ENCODE measurements at places on chromosomes 5 and 9. TPM values are rescaled to one million over a fixed set of nuclear protein-coding genes. Genes with fewer than 3 reads are reported as not detected.

The PCDHA9 gene
- total RNA-seq, result 0.03 TPM

DNA sequence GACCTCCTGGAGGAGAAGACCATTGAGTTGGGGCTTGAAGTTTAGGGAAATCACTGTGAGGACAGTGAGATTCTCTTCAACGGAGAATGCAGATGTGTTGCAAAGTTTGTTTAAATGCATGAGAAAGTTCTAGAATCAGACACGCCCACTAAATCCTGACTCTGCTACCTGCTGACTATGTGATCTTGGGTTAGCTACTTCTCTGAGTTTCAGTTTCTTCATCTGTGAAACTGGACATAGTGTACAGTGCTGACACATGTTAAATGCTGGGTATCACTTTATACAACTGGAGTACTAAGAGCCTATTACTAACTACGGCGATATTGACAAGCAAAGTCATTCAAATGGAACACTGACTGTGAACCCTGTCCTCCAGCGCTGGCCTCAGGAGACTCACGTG is 255.5 kb downstream of the HSPA4 start:
- DNase-seq, result no peak

GRCh38 chr9:91176426-91176825 is 185.3 kb downstream of the AUH start:
- no peak for DNase-seq

DNA sequence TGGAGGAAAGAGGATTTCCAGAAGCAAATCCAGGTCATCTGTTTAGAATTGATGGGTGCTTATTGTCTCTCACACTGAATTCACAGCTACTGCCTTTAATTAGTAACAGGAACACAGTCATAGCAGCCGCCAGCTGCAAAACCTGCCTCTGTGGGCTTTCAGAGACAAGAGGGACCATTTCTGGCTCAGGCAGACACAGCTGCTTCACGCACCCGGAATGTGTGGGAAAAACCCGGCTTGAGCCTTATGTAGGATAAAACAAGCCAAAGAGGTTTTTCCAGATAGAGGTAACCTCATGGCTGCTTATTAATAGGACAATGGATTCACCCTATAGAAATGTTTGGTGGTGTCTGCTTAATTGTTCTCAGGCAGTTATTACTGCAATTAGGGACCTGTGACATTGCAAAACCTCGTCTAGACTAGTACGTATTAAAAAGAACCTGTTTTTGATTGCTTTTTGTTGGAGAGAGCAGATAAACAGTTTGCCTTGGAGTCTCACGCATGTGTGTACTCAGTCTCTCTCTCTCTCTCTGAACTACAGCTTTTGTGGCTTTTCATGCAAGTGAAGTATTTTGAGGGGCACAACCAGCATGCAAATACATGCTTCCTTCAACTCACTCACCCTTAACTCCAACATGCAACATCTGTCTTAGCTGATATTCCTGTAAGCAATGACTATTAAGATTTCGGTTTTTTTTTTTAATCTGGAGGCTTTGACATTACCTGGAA is 302.7 kb downstream of the PLK2 start:
- DNase-seq, result peak; percentile 85

- peak; percentile 44 for DNase-seq
Observed at GRCh38 chr9:126419475-126419874, 92.8 kb downstream of the MVB12B start.

- DNase-seq, result peak; percentile 62
Observed at GRCh38 chr5:96861076-96861475, 15.2 kb upstream of the ERAP2 start.

Measured in myocyte (in vitro differentiated cells).